ENCODE measurements at places on chromosomes 7 and 10.

DNA sequence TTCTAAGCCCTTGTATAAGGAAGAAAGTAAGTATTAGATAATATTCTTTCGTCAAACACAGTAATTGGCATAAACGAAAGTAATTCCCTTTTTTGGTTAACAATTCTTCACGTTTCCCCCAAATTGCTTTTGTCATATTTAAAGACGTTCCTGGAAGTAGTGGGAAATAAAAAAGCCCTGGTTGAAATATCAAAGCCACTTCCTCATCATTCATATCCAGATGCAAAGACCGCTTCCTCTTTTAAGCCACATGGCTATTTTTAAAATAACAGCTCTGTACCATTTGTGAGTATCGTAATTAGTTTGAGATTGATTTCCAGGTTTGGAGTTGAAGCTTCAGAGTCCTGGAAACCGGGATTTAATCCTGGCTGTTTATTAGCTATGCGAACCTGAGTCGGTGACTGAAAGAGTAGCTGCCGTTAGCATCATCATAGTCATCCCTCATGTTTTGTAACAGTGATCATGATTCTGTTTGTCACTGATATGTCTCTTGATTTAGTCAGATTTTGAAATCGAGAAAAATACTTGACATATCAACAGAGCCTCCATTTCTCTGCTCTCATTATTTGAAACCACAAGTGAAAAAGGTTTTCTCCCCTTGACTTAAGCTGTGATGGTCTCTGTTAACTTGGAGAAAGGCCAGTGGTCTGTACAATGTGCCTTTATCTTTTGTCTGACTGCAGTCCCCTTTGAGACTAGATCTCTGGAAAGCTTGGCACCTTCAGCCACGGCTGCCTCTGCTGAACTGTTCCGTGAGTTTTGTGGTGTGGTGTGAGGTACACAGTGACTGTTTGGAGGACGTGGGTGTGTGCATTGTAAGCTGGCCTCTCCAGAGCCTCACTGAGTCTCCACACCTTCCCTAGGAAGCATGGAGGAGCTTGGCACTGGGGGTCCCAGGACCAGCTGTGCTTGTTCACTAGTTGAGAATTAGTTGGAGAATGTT, 18.1 kb downstream of the OPTN start:
- no peak for DNase-seq

DNA sequence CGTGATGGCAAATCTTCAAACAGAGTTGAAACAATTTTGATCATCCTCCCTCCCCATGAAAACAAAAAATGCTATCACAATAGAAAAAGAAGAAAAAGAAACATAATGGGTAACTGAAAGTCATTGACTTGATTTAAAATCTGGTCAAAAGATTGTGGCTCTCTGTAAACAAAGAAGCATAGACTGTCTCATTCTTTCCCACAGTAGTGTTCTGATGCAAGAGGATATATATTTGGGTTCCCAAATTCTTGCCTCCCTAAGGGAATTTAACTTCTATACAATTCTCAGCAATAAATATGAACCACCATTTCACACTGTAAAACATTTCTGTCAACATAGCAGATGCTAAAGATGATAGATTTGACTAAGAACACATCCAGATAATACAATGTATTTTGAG, 32.8 kb upstream of the MEOX2 start:
- peak; percentile 6 for DNase-seq

GRCh38 chr10:1369197-1369596, 313.0 kb downstream of the WDR37 start:
- no peak for DNase-seq

GRCh38 chr7:148037044-148037443, 553.5 kb upstream of the C7orf33 start:
- no peak for DNase-seq

- no peak for DNase-seq
Measured at GRCh38 chr10:93673791-93674190, 28.6 kb downstream of the FRA10AC1 start.

- no peak for DNase-seq
Measured at GRCh38 chr7:22895140-22895827, 72.6 kb upstream of the TOMM7 start.
